Hematopoietic multipotent progenitor cell treated with erythropoietin and hydrocortisone succinate and interleukin-3 and kit ligand, for 8 days (in vitro differentiated cells): ENCODE measurements at places on chromosomes 5 and 9.

- DNase-seq, result no peak
Measured at GRCh38 chr5:39102684-39103155, 28.5 kb upstream of the RICTOR start.

- no peak for DNase-seq
Measured at GRCh38 chr9:97052735-97053134, 13.8 kb upstream of the CTSV start.

DNA sequence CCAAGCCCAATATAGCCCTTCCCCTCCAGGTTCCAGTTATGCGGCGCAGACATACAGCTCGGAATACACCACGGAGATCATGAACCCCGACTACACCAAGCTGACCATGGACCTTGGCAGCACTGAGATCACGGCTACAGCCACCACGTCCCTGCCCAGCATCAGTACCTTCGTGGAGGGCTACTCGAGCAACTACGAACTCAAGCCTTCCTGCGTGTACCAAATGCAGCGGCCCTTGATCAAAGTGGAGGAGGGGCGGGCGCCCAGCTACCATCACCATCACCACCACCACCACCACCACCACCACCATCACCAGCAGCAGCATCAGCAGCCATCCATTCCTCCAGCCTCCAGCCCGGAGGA is 6.3 kb downstream of the NR4A3 start:
- DNase-seq, result no peak

DNA sequence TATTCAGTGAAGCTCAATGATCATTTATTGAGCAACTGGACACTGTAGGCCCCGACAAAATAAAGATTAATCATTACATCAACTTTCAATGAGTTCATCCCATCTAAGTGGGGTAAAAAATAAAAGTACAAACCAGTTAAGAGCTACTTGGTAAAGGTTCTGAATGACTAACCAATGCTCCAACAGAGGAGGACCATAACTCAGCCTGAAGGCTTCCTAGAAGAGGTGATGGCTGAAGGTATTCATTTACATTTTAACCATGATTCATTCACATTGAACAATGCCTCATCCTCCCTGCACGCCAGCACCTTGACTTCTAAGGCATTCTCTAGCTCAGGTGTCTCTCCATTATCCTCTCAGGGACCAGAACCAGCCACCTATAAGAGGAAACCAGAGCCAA is 201.4 kb downstream of the ZNF462 start:
- DNase-seq, result no peak

GRCh38 chr5:14331386-14331781 is 188.2 kb downstream of the TRIO start:
- DNase-seq, result no peak

DNA sequence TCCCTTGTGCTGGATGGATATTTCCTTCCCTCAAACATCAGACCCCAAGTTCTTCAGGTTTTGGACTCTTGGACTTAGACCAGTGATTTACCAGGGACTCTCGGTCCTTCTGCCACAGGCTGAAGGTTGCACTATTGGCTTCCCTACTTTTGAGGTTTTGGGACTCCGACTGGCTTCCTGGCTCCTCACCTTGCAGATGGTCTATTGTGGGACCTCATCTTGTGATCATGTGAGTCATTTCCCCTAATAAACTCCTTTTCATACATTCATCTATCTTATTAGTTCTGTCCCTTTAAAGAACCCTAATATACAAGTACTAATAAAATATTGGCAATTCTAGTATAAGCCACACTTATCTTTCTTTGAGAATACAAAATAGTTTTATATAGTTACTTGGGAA is 1078.9 kb downstream of the CDH12 start:
- no peak for DNase-seq

- no peak for DNase-seq
Measured at GRCh38 chr5:167071981-167072610, 1219.3 kb upstream of the WWC1 start.

- DNase-seq, result no peak
Measured at GRCh38 chr5:9376363-9377117, 169.3 kb downstream of the SEMA5A start.

DNA sequence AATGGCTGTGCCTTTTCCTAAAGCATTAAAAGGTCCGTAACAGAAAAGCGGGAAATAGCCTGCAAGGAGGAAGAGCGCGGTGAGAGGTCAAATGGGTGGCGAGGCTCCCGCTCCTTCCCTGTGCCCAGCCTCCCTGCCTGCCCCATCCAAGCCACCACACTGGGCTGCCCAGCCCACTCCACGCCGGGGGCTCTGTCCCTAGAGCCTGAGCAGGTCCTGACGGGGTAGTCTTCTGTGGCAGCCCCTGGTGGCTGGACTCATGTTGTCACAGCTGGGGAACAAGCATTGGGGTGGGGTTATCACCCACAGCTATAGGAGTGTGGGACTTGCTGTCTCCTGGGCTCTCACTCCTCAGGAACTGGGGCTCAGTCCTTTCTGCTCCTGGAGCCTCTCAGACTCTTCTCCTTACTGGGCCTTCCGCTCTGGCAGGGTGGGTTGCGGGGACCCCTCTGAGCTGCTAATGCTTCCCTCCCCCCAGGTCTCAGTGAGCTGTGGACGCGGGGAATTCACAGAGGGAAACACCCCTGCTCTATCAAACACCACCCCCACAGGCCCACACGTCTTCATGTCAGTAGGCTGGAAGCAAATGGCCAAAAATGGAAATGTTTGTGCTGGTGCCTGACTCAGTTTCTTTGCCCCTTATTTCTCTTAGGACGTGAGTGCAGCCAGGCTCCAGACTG is 152.4 kb upstream of the PHYKPL start:
- no peak for DNase-seq

DNA sequence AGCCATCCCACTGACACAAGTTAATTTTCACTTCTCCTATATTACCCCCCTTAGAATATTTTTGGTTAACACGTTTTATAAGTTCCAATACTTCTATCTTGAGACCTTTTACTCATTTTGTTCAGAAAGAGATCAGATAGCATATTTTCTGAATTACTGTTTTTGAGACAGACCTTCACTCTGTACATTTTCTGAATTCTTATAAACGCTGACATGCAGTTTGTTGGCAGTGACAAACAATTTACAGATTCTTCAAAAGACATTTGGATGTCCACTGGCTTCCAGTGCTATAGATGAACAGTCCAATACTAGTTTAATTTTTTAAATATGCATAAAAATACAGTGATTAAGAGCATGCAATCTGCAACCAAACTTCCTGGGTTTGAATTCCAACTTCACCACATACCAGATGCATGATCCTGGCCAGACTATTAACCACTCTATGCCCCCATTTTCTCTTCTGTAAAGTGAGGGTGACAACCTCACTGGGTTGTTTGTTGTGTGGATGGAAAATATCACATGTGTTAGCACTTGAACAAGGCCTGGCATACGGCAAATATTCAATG is 142.1 kb downstream of the AGTPBP1 start:
- DNase-seq, result no peak

DNA sequence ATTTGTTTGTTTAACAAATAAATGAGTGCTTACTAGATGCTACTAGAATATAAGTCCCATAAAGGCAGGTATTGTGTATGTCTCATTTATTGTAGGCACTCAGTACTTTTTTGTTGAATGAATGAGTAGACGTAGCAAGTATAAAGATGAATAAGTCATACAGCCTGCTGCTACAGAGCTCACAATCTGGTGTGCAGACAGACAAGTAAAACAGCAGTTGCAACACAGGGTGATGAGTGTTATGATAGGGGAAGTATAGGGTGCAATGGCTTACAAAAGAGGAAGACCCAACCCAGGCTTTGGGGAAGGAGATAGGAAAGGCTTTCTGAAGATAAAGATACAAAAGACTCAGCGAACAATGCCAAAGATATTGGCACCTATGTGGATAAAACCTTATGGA is 47.7 kb downstream of the SH3RF2 start:
- DNase-seq, result peak; percentile 56

GRCh38 chr5:135317286-135317685 is 81.7 kb downstream of the MACROH2A1 start:
- DNase-seq, result no peak

DNA sequence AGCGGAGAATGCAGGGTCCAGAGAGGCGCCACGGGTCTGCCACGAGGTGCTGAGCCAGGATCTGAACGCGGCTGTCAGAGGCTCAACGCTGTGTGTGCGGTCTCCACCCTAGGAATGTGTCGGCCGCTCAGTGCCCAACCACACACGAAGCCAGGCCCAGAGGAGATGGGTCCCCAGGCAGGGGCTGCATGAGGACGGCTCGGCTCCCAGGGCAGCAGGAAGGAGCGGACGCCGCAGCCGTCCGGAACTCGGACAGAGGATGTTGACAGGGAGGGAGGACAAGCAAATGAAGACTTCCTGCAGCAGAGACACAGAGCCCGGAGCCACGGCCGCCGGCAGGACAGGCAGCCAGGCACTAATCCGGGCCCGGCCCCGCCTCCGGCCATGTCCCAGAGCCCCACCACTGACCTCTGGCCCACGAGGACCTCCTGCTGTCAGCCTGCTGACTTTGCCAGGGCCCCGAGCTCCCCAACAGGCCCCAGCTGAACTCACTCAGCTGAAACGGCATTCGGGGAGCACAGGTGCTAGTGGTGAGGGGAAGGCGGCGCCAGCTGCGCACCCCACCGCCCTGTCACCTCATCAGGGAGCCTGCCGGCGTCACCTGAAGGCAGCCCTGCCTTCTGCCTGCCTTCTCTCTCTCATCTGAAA is 12.7 kb downstream of the VAV2 start:
- DNase-seq, result no peak

- no peak for DNase-seq
Measured at GRCh38 chr9:71636143-71636839, 132.0 kb downstream of the CEMIP2 start.

DNA sequence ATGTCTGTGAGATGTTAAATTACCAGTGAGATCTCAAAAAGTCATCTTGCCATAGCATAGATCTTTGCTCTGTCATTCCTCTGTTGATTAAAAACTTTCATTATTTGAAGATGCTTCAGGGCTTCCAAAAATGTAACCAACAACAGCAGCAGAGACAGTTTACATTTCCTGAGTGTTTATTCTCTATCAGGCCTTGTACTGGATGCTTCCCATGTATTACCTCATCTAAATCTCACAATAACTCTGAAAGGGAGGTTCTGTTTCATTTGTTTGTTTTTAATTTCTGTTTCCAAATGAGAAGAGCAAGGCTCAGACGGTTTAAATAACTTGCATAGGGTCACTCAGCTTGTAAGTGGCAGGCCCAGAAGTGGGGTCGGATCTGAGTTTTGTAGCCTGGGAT is 45.2 kb downstream of the MRRF start:
- DNase-seq, result no peak

DNA sequence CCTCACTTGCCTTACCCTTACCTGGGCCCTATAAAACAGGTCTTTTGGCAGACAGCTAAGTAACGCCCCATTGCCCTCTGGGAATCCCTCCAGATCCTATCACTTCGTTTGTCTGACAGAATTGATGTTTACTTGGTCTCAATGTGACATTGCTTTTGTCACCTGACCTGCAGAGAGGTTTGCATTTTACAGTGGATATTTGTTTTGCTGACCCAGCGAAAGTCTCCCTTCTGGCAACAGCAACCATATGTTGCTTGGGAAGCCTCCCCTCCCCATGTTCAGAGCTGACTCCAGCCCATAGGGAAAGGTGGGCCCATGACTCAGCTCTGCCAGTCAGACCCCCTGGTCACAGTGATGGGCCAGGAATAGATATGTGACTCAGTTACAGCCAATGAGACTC is 54.0 kb upstream of the LARP1 start:
- no peak for DNase-seq

DNA sequence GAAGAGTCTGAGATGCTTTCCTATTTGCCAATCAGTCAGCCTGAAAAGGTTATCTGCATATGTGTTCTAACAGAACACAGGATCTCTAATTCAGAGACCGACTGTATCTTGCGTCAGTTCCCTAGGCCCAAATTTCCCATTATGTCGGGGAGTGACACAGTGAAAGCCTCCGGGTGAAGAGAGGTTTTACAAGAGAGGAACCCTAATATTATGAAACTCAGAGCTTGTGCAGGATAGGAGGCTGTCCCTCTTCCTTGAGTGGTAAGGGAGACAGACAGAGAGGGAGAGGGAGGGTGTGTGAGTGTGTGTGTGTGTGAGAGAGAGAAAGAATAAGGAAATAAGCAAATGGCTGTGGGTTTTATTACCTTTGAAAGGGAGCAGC is 1.9 kb downstream of the CD14 start:
- no peak for DNase-seq

- peak; percentile 35 for DNase-seq
Measured at GRCh38 chr5:149550594-149551226, 529 bp downstream of the CSNK1A1 start.

DNA sequence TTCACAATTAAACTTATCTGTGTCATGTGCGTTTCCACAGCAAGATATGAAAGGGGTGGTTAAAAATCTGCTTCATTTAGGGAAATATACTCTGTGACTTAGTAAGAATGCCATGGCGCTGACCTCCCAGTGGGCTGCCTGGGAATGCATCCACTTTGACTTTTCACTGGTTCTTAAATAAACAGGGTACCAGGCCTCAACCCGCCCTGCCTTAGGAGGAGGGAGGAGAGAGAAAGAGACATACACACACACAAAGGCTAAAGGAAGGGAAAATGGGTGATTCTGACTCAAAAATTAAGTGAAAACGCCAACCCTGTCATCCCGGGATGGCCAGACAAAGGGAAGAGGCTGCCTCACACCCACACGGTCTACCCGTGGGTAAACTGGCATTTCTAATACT is 122.1 kb downstream of the EBF1 start:
- DNase-seq, result no peak
